ENCODE measurements at places on chromosomes 6 and 20.

GRCh38 chr6:104527761-104528415 is 331.8 kb downstream of the HACE1 start:
- peak; percentile 51 for DNase-seq

DNA sequence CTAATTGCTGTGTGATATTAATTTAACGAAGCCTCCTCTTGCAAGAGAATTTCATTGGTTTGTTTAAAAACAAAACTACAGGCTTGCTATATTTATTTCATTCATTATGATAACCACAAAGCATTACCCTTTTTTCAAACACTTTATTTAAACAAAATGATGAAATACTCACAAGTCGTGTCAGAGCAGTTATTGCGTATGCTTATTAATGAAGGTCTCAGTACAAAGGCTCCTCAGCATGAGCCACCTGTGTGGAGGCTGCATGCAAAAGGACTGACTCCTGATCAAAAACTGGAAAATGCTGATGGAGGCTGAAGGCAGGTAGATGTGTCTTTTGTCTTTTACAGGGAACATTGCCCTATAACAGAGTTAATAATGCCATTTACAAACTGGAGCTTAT is 130.5 kb downstream of the CRYBG1 start:
- DNase-seq = no peak

DNA sequence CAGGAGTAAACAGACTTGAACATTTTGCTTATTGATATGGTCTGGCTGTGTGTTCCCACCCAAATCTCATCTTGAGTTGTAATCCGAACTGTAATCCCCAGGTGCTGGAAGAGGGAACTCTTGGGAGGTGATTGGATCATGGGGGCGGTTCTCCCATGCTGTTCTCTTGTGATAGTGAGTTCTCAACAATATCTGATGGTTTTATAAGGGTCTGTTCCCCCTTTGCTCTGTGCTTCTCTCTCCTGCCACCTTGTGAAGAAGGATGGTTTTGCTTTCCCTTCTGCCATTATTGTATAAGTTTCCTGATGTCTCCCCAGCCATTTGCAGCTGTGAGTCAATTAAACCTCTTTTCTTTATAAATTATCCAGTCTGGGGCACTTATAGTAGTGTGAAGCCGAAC is 40.0 kb downstream of the MYLIP start:
- peak; percentile 81 for DNase-seq

- peak; percentile 59 for DNase-seq
These were observed 32.1 kb upstream of the PPP1R3G start for GRCh38 chr6:5053038-5053437.

DNA sequence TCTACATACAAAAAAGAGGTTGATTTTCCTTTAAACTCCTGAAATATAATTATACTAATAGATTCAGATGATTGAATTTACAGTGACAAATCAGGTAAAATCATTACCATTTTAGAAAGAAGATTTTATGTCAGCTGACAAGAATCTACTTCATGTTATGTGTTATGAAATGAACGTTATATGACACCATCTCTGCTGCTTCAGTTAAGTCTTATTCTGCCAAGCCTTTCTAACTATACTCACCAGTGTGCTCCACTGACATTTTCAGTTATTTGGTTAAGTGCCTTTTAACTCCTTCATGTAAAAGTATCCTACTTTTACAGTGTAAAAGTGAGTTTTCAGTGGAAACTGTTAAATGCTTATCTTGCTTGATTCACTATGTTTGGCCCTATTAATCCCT is 80.4 kb downstream of the RWDD2A start:
- DNase-seq = no peak

GRCh38 chr6:156098839-156099238 is 643.2 kb upstream of the NOX3 start:
- no peak for DNase-seq

DNA sequence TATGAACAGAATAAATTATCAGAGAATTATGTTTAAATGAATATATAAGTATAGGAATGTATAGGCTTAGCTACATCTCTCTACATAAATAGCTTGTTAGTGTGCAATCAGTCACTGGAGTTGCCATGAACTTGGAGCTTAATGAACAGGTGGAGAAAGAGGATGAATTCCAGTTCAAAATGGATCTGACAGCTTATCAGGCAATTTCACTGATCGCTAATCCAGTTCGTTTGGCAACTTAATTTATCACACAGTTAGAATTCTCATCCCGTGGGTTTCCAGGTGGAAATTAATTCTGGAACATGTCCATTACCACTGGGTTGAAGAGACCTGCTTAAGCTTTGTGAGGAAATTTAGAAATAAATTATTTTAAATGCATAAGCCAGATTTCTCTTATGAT is 118.1 kb downstream of the MACROD2 start:
- no peak for DNase-seq

DNA sequence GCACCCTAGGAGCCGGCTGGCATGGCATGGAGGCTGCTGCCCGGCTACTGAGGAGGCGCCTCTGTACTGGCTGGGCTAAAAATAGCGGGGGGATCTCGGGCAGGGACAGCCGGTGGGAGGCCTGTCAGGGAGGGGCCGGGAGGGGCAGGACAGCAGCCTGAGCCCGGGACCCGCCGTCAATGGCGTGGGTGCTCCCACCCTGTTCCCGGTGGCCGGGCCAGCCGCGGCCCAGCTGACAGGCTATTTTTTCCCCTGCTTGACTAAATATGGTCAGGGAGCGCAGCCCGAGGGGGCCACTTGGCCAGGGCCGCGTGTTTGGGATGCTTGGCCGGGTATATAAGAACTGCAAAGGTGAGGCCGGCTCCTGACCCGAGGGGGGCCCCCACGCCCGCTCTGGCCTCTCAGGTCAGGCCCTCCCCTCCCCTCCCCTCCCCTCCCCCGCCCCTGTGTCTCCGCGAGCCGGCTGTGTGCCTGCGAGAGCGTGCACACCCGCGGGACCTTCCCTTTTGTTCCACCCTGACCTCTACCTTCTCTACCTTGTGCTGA is 74.4 kb upstream of the GATA5 start:
- no peak for DNase-seq

GRCh38 chr6:43488667-43489276 is 11.4 kb downstream of the TJAP1 start:
- no peak for DNase-seq

All from hematopoietic multipotent progenitor cell treated with erythropoietin and hydrocortisone succinate and interleukin-3 and kit ligand, for 4 days (in vitro differentiated cells).